GM12891 (cell line): ENCODE measurements at places on chromosomes 11 and 22.

- no peak for DNase-seq
Observed at GRCh38 chr11:12198251-12199222, 88.1 kb downstream of the MICAL2 start.

- DNase-seq: no peak
Observed at GRCh38 chr11:17915500-17916143, 97.2 kb downstream of the SERGEF start.

- no peak for DNase-seq
Observed at GRCh38 chr11:212150-213100, 4.9 kb downstream of the RIC8A start.

GRCh38 chr22:49785841-49786471 lies 41.7 kb downstream of the BRD1 start:
- no peak for DNase-seq

DNA sequence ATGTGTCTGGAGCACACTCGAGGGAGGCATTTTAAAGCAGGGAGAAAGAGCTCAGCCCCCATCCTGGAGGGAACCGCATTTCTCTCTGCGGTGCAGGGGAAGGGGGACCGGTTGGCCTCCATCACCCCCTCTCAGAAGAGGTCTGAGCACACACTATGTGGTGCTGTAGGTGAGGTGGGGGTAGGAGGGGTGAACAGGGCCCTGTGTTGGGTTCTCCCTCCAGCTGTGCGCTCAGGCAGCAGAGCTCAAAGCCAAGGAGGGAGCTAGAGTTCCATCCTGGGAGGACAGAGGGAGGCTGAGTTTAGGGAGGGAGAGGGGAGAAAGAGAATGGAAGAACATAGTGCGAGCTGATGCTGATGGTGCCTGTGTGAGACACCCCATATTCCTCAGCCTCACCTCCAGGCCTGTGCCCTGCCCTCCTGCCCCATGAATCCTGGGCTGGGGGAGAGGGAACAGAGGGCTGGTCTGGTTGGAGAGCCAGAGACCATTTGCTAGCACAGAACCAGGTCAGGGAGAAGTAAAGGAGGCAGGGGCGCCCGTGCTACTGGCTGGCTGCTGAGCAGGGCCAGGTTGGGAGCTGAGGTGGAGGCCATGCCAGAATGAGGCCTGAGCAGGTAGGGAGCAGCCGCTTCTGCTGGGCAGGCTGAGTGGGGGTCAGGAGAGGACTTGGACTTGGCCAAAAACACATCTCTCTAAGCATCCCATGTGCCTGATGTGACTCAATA lies 43.7 kb downstream of the ALX4 start:
- DNase-seq: no peak
